ENCODE measurements at places on chromosomes 7 and 10.

GRCh38 chr10:3293581-3294431, 121.2 kb upstream of the PITRM1 start:
- no peak for DNase-seq

DNA sequence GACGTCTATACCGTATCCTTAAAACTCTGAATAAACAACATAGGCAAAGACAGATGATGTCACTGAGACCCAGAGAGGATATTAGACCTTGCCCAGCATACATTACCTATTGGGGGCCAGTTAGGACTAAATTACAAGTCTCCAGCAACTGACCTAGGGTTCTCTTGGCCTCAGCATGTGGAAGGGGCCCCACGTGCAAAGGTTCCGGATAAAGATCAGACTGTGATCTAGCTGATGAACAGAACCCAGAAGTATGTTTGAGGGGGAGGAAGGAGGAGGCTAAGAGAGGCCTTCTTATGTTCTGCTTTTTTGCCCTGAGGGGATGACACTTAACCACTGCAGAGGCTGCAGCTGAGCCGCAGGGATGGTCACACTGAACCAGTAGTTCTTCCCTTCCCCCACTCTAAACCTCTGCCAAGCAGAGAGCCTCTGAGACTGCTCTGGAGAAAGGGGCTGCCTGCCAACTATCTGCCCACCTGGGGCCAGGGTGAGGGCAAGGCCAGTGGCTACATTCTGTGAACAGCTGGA, 24.0 kb upstream of the KMT2C start:
- DNase-seq, result no peak

GRCh38 chr7:27184337-27185012, 557 bp downstream of the HOXA11 start:
- DNase-seq, result peak; percentile 72

GRCh38 chr7:124420367-124420766, 345.2 kb downstream of the GPR37 start:
- DNase-seq, result no peak

DNA sequence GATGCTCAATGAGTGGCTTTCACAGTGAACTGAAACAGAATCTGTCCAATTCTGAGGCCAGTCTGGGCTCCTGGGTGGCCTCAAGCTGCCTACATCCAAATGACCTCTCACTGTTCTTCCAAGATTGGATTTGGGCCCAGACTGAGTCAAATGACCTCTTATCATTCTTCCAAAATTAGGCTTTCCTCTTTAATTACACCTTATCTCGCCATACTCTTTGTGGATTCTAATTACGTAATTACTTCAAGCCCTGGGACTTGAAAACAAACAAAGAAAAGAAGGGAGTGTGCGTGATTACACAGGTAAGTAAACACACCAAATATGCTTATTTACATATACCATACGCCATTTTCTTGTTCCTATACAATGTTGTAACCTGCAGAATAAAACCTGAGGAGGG, 18.8 kb downstream of the SORBS1 start:
- DNase-seq, result no peak

- peak; percentile 77 for DNase-seq
Observed at GRCh38 chr7:1298931-1299885, 66.5 kb downstream of the UNCX start.

DNA sequence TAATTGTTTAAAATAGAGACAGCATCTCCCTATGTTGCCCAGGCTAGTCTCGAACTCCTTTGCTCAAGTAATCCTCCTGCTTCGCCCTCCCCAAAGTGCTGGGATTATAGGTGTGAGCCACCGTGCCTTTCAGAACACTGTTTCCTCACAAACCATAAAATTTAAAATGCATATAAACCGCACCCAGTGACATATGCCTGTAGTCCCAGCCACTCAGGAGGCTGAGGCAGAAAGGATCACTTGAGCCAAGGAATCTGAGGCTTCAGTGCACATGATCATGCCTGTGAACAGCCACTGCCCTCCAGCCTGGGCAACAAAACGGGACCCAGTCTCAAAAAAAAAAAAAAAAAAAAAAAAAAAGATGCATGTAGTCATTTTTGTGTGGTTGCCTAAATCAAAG, 36.8 kb downstream of the ACBD5 start:
- no peak for DNase-seq

DNA sequence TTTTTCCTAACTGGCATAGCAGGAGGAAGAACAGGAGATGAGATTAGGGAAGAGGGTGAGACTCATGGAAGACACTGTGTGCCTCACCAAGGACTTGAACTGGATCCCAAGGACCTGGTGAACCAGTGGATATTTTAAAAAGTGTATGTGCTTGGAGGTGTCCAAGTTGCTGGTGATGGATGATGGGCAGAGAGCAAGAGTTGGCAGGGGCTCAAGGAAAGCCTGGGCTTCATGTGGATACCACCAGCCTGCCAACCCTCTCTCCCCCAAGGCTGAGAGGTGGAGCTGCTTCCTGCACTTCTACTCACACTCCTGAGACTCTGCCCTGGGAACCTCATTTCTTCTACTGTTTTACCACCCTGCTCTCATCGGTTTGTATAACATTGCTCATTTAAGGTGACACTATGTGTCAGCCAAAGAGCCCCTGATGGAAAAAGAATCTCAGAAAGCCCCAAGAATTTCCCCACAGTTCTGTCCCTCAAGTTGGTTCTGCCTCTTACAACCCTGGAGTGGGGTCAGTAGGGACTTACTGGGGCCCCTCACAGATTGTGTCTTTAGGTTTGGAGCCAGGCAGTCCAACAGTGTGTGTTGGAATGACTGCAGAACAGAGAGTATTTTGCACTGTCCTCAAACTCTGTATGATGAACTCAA, 56.2 kb upstream of the PDCD4 start:
- no peak for DNase-seq

DNA sequence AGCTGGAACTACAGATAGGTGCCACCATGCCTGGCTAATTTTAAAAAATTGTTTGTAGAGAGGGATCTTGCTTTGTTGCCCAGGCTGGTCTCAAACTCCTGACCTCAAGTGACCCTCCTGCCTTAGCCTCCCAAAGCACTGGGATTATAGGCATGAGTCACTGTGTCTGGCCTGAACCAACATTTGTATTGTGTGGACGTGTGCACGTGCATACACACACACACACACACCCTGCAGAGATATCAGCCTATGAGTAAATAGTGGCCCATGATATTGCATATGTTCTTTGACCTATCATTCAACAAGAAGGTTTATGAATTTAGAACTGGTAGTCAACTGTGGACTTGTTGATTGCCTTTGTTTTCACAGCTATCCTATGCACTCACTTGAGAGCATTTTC, 161.6 kb downstream of the BAMBI start:
- no peak for DNase-seq

DNA sequence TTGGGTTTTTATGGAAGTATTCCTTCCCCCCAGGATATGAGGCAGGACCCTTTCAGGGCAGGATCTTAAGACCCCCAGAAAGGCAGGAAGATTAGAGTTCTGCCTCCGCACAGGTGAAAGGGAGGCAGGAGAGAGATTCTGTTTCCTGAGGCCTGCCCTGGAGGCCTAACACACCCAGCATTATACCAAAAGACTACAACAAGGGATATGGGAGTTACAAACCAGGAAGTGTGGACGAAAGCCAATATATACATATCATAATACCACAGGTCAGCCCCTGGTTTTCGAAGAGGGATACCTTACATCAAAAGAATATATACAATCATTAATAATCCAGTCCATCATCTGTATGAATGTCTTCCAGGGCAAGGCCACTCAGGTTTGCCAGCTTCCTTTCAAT, 14.2 kb downstream of the MINPP1 start:
- no peak for DNase-seq

GRCh38 chr10:102627736-102628293, 16.5 kb upstream of the TRIM8 start:
- no peak for DNase-seq

- no peak for DNase-seq
Observed at GRCh38 chr10:73812657-73813056, 1.3 kb upstream of the NDST2 start.

DNA sequence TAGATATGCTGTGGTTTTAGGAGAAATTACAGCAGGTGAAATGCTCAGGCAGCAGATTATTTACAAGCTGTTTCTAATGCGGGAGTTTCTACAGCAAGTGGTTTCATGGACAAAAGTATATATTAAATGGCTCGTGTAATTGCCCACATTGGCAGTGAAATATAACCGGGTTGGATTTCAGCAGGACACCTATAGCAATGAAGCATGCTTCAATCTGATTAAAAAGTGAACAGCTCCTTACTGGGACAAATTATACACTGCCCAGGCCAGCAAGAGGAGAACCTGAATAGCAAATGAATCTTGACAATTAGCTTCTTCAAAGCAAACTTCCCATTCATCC, 35.2 kb upstream of the LYZL1 start:
- no peak for DNase-seq

GRCh38 chr10:3869036-3869435, 84.0 kb upstream of the KLF6 start:
- DNase-seq, result no peak

GRCh38 chr7:93053949-93054943, 63.5 kb downstream of the SAMD9 start:
- no peak for DNase-seq

GRCh38 chr7:35251606-35252310, 2.1 kb downstream of the TBX20 start:
- DNase-seq, result no peak

DNA sequence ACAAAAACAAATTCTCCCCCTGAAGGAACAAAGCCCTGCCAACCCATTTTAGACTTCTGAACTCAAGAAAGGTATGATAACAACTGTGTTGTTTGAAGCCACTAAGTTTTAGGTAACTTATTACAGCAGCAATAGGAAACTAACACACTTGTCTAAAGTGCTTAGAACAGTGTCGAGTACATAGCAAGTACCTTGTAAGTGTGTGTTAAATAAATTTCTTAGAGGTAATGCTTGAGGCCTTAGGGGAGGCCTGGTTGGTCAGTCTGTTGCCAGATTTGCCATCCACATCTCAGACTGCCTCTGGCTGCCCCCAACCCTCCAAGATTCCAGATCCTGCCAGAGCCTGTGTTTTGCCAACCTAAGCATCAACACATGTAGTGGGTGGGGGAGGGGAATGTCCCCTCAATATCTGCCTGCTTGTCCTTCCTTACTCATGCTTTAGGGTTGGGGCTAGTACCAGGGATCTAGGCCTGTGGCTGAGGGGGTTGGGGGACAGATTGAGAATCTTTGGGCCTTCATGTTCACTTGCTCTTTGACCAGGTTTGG, 27.1 kb upstream of the PAX2 start:
- DNase-seq, result no peak

- DNase-seq, result no peak
Observed at GRCh38 chr7:106795877-106796231, 69.2 kb upstream of the PIK3CG start.

GRCh38 chr10:130003787-130004613, 39.9 kb upstream of the EBF3 start:
- DNase-seq, result no peak

GRCh38 chr7:71710442-71710841, 578.5 kb downstream of the GALNT17 start:
- DNase-seq, result peak; percentile 17

DNA sequence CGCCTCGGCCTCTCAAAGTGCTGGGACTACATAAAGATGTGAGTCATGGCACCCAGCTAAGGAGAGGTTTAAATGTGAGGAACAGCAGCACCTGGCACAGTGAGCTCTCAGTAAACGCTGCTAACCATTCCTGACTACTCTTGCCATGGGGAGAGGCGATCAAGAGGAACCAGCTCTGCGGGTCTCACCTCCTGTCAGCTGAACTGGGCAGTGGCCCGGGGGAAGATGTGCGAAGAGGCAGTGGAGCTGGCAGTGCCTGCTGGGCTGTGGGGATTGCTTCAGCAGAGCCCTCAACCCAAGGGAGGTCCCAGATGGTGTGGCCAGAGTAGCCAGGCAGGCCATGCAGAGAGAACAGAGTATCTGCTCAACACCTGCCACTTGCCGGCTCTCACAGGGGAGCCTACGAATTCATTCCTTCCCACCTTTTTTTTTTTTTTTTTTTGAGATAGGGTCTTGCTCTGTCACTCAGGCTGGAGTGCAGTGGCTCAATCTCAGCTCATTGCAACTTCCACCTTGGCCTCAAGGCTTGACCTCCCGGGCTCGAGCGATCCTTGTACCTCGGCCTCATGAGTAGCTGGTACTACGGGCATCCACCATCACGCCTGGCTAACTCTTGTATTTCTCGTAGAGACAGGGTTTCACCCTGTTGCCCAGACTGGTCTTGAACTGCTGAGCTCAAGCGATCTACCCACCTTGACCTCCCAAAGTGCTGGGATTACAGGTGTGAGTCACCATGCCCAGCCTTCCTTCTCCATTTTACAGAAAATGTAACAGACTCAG, 6.8 kb downstream of the POLM start:
- no peak for DNase-seq

- peak; percentile 16 for DNase-seq
Observed at GRCh38 chr10:15172306-15172840, 3.9 kb upstream of the NMT2 start.

- DNase-seq, result no peak
Observed at GRCh38 chr10:123142701-123143161, 5.2 kb upstream of the HMX2 start.

- DNase-seq, result peak; percentile 29
Observed at GRCh38 chr7:82156168-82156567, 287.4 kb downstream of the CACNA2D1 start.

- peak; percentile 71 for DNase-seq
Observed at GRCh38 chr7:29921404-29922010, 68.1 kb downstream of the SCRN1 start.

- DNase-seq, result no peak
Observed at GRCh38 chr7:150879345-150879744, 27.0 kb downstream of the AOC1 start.

DNA sequence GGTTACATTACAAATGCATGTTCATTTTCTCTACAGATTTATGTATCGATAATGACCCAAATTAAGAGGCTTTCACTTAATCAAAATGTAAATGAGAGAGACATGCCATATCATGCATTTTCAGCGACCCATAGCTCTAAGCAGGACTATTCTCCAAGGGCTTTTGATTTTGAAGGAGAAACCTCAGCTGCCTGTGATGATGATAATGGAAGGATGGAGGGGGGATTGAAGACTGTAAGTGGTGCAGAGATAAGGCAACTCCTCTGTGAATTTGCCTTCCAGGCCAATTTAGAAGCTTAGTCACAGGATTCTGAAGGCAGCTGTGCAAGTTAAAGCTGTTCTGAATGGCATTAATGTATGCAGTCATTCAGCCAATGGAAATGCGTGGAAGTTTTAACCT, 8.3 kb downstream of the VSTM2A start:
- DNase-seq, result no peak

GRCh38 chr10:88938039-88938438, 14.5 kb downstream of the ACTA2 start:
- no peak for DNase-seq

DNA sequence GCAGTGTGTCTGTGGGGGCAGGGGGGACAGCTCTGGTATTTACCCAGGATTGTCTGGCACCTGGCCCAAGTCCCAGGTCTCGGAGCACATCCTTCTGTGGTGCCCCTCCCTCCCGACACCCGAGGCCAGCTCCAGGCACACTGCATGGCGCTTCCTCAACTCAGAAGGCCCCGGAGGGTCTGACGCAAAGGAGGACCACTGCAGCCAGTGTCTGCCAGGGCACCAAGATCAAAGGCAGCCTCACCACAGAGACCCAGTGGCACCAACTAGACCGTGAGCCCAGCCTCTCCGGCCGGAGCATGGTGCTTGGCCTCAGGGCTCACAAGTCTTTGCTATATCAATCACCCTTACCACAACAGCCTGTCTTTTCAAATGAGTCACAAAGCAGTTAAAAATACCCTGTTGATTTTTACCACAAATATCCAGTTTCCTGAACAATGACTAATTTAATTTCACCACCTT, 99.3 kb upstream of the DDC start:
- DNase-seq, result no peak

GRCh38 chr7:76354981-76355730, 3.6 kb downstream of the YWHAG start:
- DNase-seq, result no peak

Data from NCI-H2171 treated with DMSO at 0.1 percent for 48 hours (cell line).